ENCODE measurements at places on chromosomes 7 and 10.

DNA sequence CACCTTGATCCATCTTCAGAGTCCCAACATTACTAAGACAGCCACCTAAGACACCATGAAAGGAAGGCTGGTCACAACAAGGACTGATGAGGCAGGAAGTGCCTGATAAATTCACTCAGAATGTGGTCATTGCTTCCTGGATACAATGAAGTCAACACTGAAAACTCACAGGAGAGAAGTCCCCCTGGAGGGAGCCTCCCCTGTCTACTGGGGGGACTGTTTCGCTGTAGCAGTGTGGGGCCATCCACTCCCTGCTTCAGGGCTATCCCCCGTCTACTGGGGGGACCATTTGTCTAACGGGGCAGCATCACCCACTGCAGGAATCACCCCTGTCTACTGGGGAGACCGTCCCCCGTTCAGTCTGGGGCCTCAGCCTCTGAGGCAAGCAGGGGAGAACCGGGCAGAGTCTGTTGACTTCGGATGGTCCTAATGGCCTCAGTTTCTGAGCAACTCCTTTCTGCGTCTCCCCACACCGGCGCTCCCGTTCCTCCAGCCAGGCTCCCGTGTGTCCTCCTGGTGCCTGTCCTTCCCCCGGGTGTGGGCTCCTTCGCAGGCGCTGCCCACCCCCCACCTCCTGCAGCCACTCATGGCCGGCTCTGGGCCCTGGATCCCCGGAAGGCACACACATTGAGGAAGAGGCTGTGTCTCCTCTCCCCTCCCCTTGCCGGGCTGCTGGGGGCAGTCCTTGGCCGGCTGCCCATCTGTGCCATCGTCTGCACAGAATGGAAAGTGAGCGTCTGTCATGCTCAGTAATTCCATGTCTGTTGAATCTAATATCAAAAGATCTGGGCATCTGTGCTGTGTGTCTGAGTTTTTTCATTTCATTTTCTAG, 59.9 kb upstream of the DNAJB6 start:
- peak; percentile 80 for DNase-seq

- peak; percentile 69 for DNase-seq
Observed at GRCh38 chr10:70232155-70232858, 922 bp downstream of the PPA1 start.

GRCh38 chr10:22681783-22682183, 32.6 kb downstream of the PIP4K2A start:
- no peak for DNase-seq

DNA sequence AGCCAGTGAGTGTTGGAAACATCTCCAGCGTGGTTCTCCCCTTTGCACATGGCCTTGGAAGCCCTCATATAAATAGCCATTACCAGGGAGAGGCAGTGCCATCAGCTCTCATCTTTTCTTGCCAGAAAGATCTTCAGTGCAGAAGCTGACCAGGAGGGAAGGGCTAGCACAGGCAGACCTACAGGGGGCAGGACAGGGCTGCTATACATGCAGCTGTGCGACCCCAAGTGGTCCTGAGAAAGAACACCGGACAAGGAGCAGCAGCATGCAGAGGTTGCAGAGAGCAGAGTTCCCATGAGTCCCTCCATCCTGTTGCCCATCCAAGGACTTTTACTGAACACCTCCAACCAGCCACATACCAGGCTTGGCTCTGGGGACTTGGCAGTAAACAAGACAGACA, 17.1 kb downstream of the GRID1 start:
- no peak for DNase-seq

- DNase-seq: no peak
Observed at GRCh38 chr10:95392681-95393164, 101.9 kb upstream of the PDLIM1 start.
